ENCODE measurements at places on chromosomes 12 and 14. TPM values are rescaled to one million over a fixed set of nuclear protein-coding genes. Genes with fewer than 3 reads are reported as not detected.

SNRPF gene
- 13.1 TPM for total RNA-seq

LAG3 gene
- total RNA-seq: 0.35 TPM

LRRC9 gene
- total RNA-seq: not detected

CPNE6 gene
- total RNA-seq: not detected

CEP170B gene
- total RNA-seq: 21.4 TPM

PUS7L gene
- 24.5 TPM for total RNA-seq

KRT78 gene
- total RNA-seq: not detected

EFS gene
- 10.5 TPM for total RNA-seq

C1R gene
- 125 TPM for total RNA-seq

All from myometrial cell (primary cell).